ENCODE measurements at places on chromosomes 3 and 15. TPM values are rescaled to one million over a fixed set of nuclear protein-coding genes. Genes with fewer than 3 reads are reported as not detected.

The PPP1R14D gene
- not detected for total RNA-seq

- DNase-seq: no peak
Observed at GRCh38 chr3:127444761-127445160, 145.8 kb downstream of the TPRA1 start.

The ASB14 gene
- not detected for total RNA-seq

DNA sequence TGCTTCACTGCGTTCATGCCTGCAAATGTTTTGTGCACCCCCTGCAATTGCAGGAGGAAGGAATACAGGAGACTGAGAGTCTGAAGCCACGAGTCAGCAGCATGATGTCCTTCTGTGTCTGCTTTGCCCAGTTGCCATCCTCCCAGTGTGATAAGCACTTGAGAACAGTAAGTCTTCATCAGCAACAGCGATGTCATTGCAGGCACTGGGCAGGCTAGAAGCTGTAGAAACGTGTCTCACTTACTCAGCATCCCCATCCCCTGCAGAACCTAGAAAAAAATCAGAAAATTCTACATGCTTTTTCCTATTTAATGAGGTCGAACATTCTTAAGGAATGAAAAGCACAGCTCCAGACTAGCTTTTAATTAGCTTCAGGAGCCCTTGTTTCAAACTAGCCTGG lies 156.5 kb upstream of the LPP start:
- DNase-seq: peak; percentile 51

GRCh38 chr15:56915888-56916287 lies 2.6 kb upstream of the TCF12 start:
- DNase-seq: no peak

DNA sequence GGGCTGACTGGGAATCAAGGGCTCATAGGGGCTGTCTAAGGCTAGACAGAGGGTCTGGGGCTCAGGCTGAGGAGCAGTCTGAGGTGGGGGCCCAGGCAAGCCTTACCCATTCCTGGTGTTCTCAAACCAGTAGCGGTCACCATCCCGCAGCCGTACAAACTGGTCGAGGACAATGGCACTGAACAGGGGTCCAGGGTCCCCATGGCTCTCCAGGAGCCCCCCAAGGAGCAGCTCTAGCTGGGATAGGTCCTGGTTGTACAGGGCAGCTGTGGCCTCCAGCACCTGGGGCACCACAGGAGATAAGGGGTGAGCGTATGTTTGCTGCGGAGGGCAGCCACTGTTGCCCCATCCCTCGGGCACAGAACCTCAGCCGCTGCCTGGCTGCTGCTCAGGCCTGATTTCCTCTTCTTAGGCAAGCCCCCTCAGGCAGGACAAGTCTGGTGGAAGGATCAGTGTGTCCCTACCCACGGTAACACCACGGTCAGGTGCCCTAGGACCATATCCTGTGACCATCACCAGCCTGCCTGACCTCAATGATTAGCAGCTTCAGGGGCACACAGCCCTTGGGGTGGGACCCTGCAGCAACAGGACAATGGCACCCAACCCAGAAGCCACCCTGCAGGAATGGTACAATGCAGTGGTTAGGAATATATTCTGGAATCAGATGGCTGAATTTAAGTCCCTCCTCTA lies 5.9 kb downstream of the DUOX2 start:
- DNase-seq: no peak

DNA sequence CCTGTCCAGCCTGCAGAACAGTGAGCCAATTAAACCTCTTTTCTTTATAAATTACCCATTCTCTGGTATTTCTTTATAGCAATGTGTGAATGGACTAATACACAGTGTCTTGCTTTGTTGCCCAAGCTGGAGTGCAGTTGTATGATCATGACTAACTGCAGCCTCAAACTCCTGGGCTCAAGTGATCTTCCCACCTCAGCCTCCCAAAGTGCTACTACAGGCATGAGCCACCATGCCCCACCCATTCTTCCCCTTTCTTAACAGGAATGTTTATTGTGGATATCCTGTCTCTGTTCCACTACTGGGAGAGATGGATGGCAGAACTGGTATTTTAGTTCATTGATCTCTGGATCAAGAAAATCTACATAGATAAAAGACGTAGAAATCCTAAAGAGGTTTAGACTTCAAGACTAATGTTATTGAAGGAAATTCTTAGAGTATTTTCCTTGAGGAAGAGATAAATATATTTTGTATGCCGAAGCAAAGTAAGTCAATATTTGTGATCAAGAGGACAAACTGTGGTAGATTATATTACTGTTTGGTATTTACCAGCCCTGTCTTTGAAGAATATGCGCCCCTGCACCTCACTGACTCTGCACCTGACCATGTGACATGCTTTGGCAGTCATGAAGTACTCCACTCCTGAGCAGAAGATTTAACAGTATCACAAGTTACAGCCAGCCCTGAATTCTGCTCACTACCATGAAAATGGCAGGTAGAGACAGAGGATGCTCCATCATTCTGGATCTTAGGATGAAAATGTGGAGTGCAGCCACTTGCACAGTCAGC lies 42.9 kb downstream of the UACA start:
- DNase-seq: no peak

GRCh38 chr3:190972840-190973270 lies 110.4 kb upstream of the GMNC start:
- DNase-seq: peak; percentile 50

The GPR149 gene
- total RNA-seq: not detected

The MRPL3 gene
- total RNA-seq: 159 TPM

DNA sequence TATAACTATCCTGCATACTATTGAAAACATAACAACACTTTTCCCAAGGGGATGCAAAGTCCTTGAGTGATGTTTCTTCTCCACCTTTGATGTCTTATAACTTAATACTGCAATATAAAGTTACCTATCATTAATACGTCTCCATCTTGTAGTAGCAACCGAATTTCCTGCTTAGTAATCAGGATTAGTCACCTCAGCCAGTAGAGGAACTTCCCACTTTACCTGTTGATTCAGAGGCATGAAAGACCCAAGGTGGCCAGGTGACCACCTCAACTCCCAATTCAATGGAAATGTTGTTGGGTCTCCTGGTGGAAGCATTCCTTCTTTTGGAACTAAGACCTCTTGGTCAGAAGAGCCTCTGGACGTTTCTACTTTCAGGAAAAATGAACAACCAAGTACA lies 3.5 kb upstream of the TMCC1 start:
- DNase-seq: no peak

- no peak for DNase-seq
Observed at GRCh38 chr3:55477306-55478303, 9.5 kb downstream of the WNT5A start.

- peak; percentile 87 for DNase-seq
Observed at GRCh38 chr3:150737874-150738679, 24.9 kb downstream of the SIAH2 start.

DNA sequence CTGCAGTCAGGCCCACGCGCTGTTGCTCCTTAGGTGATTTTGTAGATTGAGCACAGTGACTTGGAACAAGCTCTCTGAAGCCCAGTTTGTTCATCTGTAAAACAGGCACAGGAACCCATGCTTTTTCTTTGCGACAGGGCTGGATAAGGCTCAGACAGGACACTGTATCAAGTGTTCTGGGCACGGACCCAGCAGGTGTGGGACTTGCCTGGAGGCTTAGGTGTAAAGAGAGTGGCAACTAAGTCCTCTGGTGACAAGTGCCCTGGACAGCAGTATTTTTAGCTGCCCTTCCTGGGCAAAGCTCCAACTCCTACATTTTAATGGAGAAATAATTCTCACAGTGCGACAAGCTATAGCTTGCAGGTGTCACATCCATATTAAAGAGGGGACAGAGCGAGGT lies 32.2 kb downstream of the CD276 start:
- no peak for DNase-seq

DNA sequence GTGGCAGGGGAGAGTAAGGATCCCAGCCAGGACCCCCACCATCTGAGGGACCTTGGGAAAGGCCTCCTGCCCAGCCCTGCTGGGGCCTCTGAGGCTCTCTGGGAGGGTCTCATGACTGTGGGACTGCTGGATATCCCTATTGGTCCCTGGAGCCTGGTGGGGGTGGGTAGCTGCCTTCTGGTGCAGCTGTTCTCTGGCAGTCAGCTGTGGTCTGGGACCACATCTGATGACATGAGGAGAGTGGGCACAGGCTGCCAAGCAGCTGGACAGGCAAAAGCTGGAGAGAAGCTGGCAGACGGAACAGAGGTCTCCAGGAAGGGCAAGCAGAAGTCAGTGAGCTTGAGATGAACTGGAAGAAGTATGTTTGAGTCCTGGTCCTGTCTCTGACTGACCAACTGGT lies 22.4 kb downstream of the PLEKHO2 start:
- DNase-seq: no peak
